ENCODE measurements at places on chromosomes 12 and 14.

- no peak for DNase-seq
Measured at GRCh38 chr14:30389134-30389876, 169.7 kb upstream of the G2E3 start.

GRCh38 chr12:16756833-16757555 lies 151.0 kb upstream of the LMO3 start:
- no peak for DNase-seq

- no peak for DNase-seq
Measured at GRCh38 chr12:44459569-44459968, 416.5 kb downstream of the NELL2 start.

DNA sequence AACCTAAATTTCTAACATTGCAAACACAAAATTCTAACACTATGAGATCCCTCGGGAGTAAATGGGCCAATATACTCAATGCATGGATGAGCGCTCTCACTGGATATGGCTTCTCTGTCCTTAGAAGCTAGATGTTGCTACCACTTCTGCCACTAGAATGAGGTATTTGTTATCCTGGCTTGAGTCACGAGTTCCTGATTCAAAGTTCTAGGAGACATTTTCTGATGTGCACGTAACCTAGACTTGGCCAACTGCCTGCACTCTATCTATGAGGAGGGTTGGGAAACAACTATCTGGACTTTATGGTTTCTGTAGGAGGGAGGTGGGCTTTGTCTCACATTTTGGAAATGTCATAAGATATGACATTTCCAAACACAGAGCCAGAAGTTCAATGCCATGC lies 37.6 kb downstream of the FERMT2 start:
- no peak for DNase-seq

GRCh38 chr12:113461666-113462065 lies 10.0 kb downstream of the LHX5 start:
- no peak for DNase-seq

DNA sequence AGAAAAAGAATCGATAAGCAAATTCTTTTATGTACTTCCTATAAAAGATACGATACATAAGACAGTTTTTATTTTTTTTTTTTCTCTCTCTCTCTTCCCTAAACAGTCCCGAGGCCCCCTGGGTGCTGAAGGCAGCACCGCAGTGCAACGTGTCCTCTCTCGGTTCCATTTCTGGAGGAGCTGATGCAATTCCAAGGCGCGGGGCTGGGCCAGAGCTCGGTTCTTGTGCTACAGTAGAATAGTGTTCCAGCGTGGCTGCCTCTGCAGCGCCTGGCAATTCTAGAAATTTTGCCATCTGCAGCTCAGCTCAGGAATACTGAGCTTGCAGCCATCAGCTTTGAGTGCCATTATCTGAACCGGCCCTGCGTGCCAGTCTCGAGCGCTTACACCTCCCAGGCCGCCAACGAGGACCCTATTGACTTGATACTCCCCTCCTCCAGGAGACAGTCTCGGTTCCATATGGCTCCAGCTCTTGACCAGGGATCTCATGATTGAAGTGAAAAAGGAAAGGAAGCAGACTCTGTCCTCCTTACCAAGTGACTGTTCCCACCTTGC lies 630 bp downstream of the ALDH1L2 start:
- DNase-seq: no peak

Data from activated T-cell treated with anti-CD3 and anti-CD28 coated beads for 24 hours (primary cell).